ENCODE measurements at places on chromosomes 3 and 15.

DNA sequence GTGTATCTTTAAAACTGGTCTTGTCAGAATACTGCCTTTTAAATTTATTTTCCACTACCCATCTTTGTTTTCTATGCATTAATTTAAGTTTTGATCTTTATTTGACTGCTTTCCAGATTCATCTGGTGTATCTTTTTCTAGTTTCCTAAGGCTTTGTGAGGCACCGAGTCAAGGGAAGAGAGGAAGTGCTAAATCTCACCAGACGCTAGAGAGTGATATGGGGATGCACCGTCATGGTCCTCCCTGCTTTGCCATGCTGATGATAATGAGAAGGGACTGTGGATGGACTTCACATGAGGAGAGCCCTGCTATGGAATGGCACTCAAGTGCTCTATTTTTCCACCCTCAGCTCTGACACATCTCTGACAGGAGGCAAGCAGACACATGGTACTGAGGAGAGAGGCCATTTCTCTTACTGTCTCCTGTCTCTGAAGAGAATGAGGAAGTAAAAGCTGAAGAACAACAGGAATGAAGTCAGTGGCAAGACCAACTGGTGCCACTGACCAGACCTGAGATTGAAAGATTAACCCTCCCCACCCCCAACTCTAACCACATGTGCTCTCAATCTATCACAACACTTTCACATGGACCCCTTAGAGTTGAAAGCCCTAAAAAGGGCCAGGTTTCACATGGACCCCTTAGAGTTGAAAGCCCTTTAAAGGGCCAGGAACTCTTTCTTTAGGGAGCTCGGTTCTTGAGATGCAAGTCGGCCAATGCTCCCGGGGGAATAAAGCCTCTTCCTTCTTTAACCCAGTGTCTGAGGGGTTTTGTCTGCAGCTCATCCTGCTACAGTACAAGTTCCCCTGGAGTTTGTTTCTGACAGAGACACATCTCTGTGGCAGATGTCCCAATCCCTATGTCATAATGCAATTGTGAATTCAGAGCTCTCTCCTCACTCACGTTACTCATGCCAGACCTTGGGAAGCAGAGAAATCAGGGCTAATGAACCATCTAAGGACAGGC is at the start of gene IQCF2:
Gene IQCF2 (plus strand): TSS at position 913 of the 963 bp plus-strand sequence. CDS start 52 bp downstream, outside the sequence.
- no peak for DNase-seq

DNA sequence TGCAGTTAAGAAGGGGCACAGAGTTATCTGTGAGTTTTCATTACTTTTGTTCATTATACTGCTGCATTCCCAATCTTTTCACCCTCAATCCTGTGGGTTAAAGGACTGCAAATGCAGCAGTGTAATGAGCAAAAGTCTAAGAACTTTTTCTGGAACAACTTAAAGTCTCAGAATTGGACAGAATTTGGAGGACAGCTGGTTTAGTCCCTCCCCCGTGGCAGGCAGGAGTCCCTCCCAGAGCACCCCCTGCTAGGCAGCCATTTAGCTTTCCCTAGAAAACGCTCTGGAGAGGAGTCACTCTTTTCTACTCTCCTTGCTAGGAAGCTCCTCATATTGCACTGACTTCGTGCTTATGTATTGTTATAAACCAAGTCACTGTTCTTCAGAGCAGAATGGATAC is 156.3 kb upstream of the UBE2E1 start:
- DNase-seq: no peak

- DNase-seq: no peak
These were observed 106.3 kb upstream of the DLG1 start for GRCh38 chr3:197404754-197405153.

DNA sequence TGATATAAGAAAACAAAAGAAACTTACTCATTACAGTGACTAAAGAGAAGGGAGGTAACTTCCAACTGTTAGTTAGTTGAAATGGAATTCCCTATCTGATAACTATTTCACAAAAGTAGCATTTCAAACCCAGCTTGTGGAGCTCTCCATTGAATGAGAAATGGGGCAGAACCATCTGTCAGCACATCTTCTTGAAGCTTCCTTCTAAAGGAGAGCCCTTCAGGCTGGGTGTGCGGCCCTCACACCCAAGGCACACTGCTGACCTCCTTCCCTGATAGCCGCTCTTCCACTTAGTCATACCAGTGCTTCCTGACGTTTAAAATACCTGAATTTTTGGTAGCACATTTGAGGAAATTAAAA is 28.1 kb upstream of the VEPH1 start:
- DNase-seq: no peak

GRCh38 chr3:12750658-12751071 is 8.4 kb downstream of the TMEM40 start:
- no peak for DNase-seq

GRCh38 chr3:8882171-8882593 is 81.1 kb downstream of the RAD18 start:
- no peak for DNase-seq

All from activated gamma-delta T cell treated with anti-CD3 and anti-CD28 coated beads, Interleukin-2, amount 50 U/mL, for 16 hours (primary cell).